Hematopoietic multipotent progenitor cell treated with erythropoietin and hydrocortisone succinate and interleukin-3 and kit ligand, for 4 days (in vitro differentiated cells): ENCODE measurements at places on chromosomes 2 and 18.
A peak's percentile ranks its signal among the peaks of the same experiment; 100 is the strongest.

- DNase-seq: no peak
These were observed 102.2 kb upstream of the UXS1 start for GRCh38 chr2:106296182-106296815.

GRCh38 chr2:43526994-43527393 is 68.8 kb downstream of the THADA start:
- DNase-seq: no peak

- DNase-seq: peak; percentile 79
These were observed 3.9 kb upstream of the SOS1 start for GRCh38 chr2:39124746-39125057.

GRCh38 chr2:26470601-26471260 is 7.2 kb downstream of the OTOF start:
- no peak for DNase-seq

DNA sequence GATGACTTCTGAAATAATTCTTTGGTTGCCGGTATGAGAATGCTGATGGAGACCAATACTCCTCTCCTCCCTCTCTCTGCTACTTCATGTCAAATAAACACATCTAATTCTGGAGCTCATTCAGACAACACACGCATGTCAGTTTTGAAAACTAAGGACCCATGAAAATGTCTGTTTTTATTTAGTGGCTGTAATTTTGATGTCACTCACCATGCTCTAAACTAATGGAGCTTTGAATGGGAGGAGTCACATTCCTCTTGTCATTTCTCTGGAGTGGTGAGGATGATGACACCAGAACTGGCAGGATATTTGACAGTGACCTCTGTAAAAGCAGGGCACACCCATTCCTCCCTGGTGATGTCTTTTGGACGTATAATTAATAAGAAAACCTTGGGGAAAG is 163.0 kb downstream of the PHLPP1 start:
- no peak for DNase-seq

DNA sequence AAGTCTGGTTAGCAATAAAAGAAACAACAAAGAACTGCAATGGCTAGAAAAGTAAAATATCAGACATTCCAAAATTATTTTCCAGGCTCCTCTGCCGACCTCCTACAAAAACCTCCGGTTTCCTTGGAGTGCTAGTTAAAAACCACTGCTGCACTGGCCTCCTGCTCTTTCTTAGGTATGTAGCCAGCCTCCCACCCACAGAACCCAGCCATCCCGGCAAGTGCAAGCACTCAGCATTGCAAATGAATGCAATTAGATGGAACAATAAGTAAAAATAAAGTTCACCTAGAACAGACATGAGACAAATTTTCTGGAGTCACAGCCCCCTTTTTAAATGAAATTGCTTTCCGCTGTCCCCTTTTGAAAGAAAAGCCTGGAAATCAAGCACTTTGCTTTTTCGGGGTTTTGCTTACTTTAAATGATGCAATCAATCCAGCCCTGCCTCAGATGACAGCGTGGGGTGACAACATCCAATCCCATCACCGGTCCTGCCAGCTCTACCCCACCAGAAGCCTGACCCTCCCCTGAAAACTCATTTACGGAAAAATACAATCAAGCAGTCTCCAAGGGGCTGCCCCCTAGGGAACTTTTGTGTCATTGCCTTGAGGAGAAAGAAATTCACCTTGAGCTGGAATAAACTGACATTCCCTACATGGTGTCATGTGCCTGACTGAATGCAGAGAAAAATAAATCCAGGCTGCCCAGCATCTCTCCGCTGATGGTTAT is 199.8 kb downstream of the EPHA4 start:
- DNase-seq: no peak

GRCh38 chr2:120477831-120478481 is 132.0 kb downstream of the INHBB start:
- DNase-seq: no peak

DNA sequence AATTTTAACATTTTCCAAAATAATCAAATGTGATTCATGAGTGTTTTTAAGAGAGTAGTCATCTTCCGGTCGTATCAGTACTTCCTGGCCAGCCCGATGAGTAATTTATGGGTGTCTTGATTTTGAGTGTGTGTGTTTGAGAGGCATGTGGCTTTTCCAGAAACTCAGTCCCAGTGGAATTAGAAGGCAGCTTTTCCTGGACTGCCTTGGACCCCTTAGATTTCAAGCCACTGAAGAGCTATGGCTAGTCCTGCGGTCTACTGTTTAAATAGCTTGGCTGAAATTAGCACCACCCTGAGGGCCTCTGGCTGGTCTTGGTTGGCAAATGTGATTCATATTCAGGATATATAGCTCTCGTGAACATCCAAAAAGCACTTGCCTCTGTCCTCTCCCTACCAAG is 59.4 kb downstream of the HK2 start:
- DNase-seq: no peak

DNA sequence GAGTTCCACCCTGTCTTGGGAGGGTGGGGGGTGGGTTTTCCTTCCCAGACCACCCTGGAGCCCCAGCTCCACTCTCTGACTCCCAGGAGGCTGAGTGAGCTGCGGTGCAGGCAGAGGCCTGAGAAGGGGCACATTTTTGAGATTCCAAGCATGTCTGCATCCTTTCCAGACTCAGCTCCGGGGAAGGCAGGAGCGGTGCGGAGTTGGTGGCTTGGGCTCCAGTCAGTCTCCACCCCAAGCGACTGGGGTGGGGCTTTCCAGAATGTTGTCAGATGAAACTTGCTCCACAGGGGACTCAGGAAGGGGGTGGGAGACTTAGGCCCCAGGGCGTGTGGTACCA is 44.2 kb upstream of the HS6ST1 start:
- DNase-seq: no peak

- DNase-seq: peak; percentile 7
These were observed 18.6 kb downstream of the NRXN1 start for GRCh38 chr2:51013079-51013932.

- peak; percentile 80 for DNase-seq
These were observed 18.2 kb upstream of the GPR55 start for GRCh38 chr2:230942920-230943896.

DNA sequence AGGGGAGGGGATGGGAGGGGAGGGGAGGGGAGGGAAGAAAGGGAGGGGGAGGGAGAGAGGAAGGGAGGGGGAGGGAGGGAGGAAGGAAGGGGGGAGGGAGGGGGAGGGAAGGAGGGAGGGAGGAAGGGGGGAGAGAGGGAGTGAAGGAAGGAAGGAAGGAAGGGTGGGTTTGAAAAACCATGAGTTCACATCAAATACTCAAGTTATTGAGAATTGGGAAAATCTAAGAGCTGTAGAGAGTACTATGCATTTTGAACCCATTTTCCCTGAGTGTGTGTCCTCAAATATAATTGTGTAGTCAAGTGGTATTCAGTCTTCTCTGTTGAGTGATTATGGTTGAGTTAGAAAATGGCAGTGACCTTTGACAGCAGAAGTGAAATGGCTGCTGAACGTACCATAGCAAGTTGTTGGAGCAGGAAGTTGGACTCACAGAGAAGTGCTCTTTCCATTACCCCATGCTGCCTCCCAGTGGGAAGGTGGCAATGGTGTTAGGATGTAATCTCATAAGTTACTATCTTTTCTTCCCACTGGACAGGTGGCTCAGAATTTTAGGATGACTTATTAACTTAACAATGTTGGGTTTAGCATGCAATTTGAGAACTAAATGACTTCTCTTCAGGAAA is 214.6 kb downstream of the SETBP1 start:
- DNase-seq: peak; percentile 57

- no peak for DNase-seq
These were observed 50.2 kb upstream of the ANKRD44 start for GRCh38 chr2:197360744-197361156.

GRCh38 chr2:64646007-64646880 is 7.5 kb downstream of the SERTAD2 start:
- DNase-seq: peak; percentile 91

- no peak for DNase-seq
These were observed 132.9 kb downstream of the GAREM1 start for GRCh38 chr18:32337821-32338220.

DNA sequence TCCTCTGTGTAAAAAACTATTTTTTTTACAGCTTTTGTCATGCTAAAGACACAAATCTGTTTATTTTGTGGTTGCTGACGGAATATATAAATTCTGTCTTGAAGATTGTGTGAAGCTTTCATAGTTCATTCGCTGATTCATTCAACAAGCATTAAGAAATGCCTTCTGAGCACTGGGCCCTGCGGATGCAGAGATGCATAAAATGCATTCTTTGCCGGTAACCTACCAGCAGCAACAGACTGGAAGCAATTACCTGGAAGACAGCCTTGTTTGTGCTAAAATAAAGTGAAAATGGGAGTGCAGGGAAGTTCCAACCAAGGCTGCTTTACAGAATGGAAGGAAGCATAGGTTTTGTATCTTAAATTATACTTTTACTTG is 119.7 kb downstream of the PMAIP1 start:
- no peak for DNase-seq

DNA sequence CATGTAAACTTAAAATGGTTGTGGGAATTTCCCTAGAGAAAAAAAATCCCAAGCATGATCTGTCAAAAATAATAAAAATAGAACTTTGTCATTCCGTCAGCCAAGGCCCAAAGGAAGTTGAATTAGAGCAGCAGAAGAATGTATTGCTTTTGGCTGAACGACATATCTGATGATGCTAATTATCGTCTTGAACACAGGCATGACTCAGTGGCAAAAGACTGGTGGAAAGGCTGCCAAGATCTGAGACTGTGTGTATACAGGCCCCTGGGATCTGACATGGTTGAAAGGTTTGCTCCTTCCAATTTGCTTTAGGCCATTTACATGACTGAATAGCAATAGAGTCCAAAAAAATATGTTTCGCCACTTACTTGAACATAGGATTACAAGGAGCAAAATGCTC is 1057.1 kb upstream of the CRIM1 start:
- no peak for DNase-seq

DNA sequence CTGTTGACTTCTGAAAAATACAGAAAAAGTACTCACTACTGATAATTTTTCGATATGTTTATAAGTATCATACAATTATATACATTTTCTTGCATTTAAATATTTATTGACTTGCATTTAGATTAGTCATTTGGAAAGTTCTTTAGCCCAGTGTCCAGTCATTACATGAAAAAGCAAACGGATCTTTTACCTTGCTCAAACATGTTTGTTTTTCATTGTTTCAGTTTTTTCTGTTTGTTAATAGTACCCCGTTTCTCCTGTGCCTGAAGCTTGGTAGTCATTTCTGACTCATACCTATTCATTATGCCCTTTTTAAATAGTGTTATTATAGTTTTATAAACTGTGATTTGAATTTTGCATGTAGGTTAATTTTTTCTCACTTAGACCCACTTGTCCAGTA is 28.1 kb downstream of the CEP192 start:
- no peak for DNase-seq

DNA sequence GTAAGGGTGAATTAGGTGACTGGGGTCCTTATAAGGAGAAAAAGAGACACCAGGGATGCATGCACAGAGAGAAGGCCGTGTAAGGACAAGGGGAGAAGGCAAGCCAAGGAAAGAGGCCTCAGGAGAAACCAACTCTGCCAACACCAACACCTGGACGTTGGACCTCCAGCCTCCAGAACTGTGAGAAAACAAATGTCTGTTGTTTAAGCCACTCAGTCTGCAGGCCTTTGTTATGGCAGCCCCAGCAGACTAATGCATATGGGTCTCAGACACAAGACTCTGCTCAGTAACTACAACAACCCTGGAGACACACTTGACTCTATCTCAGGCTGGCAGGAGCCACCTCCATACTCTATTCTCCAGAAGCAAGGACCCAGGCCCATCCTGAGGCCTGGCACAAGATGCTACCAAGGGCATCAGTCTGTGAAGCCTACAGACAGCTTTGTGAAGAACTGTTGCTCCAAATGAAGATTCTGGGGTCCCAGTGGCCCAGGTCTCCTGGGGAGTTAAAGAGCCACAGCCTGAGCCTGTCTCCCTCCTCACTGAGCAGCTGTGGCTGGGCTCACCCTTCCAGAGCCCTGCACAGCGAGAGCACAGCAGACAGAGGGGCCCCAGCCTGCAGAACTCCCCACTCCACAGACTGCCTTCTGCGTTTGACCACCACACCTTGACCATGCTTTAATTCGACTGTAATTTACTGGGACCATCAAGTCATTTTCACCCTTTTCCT is 43.0 kb upstream of the SLC35G4 start:
- DNase-seq: no peak

GRCh38 chr2:2542966-2543611 is 212.0 kb upstream of the MYT1L start:
- no peak for DNase-seq

- no peak for DNase-seq
These were observed 682.4 kb downstream of the RNF144A start for GRCh38 chr2:7599462-7600258.

DNA sequence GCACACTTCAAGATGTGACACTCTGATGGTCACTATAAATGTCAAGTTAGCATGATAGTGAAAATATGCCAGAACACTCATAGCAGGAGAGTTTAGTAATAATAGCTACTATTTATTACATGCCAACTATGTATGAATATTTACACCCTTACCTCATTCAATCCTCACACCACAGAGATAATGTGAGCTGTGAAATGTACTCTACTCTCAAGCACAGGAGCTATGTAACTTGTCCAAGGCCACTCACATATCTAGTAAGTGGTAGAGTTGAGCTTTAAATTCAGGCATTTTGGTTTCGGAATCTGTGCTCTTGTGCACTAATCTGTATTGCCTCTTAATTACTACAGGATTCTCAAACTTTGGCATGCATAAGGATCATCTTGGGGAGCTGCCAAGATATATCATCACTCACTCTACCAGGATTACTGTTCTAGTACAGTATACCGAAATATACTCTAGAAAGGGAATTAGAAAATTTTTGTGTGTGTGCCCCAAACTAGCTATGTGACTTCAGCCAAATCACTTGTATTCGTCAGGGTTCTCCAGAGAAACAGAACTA is 154.3 kb downstream of the PLCL1 start:
- no peak for DNase-seq

DNA sequence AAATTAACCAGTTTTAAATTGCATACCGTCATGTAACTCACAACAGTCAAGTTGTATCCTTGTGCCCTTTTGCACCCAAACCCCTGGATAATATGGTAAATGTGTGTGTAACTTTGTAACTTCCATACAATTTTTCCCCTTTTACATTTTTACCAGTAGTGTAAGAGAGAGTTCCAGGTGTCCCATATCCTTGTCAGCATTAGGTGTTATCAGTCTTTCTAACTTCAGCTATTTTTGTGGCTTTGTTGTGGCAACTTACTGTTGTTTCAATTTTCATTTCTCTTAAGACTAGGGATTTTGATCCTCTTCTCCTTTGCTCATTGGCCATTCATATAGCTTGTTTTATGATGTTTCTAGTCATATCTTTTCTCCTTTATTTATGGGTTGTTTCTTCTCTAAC is 94.6 kb downstream of the LCLAT1 start:
- DNase-seq: peak; percentile 36

DNA sequence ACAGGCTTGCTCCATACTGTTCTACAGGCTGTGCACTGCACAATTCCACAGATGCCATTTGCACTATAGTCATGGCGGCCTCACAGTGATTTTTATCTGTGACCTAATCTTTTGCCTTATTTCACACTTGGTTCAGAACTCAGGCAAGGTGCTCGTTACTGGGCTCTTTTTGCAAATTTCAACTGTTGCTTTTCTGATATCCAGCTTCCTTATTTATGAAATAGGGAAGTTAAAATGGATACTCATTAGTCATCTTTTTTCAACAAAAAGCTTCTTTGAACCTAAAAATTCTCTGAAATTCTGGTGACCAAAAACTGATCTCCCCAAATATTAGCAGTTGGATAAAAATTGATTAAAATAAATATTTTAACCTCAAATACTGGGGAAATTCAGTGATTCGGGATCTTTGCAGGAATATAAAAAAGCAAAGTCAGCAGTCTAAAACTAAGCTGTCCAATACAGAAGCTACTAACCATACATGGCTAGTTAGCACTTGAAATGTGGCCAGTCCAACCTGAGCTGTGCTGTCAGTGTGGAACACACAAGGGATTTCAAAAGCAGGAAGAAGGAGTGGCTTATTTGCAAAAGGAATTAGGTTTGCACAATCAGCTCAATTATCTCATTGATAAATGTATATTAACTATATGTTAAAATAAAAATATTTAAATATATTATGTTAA is 134.4 kb downstream of the COL4A4 start:
- peak; percentile 62 for DNase-seq
